ENCODE measurements at places on chromosomes 7 and 10. TPM values are rescaled to one million over a fixed set of nuclear protein-coding genes. Genes with fewer than 3 reads are reported as not detected.

Gene ANKRD61
- not detected for total RNA-seq

Gene CDK14
- 39.1 TPM for total RNA-seq

Gene GPC2
- total RNA-seq: 1.4 TPM

Gene COPS6
- 42.4 TPM for total RNA-seq

Gene PIK3CG
- total RNA-seq: not detected

Gene ATOH7
- not detected for total RNA-seq

Gene OR2A12
- total RNA-seq: not detected
